Mesothelial cell of epicardium (in vitro differentiated cells): ENCODE measurements at places on chromosomes 16 and 17. TPM values are rescaled to one million over a fixed set of nuclear protein-coding genes. Genes with fewer than 3 reads are reported as not detected.

GRCh38 chr17:74821655-74822334 lies 37.9 kb downstream of the GRIN2C start:
- no peaks in the 10 kb centered on the region for H3K4me1 ChIP-seq
- H3K27me3 ChIP-seq, result no peaks in the 10 kb centered on the region
- DNase-seq, result no peak
- H3K36me3 ChIP-seq, result no peaks in the 10 kb centered on the region

DNA sequence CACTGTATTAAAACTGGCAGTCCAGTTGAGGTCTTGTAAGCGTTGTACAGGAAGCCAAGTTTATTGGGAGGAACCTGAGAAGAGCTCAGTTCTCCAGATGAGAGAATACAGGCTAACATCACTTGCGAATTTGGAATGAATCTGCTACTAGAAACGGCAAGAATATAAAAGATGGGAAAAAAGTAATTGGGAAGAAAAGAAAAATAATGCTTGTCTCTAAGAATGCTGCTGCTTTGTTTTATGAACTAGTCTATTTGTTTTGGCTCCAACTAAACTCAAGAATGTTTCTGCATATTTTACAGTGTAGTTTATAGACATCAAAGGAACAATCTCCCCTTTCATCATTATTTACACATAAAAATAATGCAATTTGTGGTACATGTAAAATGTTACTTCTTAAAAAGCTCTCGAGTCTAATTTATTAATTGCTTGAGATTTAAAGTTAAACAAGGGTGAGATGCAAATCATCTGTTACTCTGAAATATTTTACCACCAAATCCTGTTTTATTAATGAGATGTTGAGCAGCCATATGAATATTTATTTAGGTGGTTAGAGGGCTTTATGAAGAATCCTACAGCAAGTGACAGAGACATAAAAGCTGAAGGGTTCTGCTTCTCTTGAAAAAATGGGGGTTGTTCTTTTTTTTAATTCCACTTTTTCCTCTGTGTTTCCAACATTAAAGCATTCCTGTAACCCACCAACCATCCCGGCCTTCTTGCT lies 162.1 kb upstream of the AXIN2 start:
- no peaks in the 10 kb centered on the region for H3K36me3 ChIP-seq
- no peaks in the 10 kb centered on the region for H3K27me3 ChIP-seq
- peaks cover 42% of the 10 kb centered on the region for H3K4me1 ChIP-seq
- DNase-seq, result no peak

The GLIS2 gene
- total RNA-seq, result 78.2 to 80.3 TPM (median 79.6 TPM) in 3 replicates

GRCh38 chr16:74760007-74760767 lies 14.4 kb downstream of the FA2H start:
- peaks cover 30% of the 10 kb centered on the region for H3K27me3 ChIP-seq
- H3K4me3 ChIP-seq, result no peak overlapping the region
- H3K36me3 ChIP-seq, result no peaks in the 10 kb centered on the region
- no peaks in the 10 kb centered on the region for H3K4me1 ChIP-seq

DNA sequence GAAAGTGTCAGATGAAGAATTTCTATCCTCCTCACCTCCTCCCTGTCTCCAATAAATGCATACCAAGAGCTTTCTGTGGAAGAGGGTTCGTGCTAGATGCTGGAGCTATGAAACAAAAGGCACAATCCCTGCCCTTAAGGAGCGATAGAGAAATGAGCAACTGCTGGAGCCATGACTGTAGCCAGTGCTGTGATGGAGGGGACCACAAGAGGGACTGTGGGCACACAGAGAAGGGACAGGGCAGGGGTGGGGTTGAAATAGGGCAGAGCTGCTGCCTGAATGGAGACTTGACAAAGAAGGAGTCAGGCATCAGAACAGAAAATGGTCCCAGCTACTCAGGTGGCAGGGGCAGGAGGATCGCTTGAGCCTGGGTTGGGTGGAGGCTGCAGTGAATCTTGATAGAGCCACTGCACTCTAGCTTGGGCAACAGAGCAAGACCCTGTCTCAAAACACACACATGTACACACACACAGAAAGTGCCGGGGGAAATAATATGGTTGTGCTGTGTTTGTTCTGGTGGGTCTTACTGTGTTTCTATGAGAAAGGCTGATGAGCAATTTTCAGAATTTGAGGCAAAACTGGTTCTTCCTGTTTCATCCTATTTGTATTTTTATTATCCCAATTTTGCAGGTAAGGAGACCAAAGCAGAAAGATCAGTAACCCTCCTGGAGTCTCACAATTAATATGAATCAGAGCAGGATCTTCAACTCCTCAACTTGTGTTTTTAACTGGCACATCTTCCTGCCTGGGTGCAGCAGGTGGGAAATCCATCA lies 16.5 kb downstream of the TMEM98 start:
- H3K4me1 ChIP-seq, result peaks cover 35% of the 10 kb centered on the region
- no peak overlapping the region for H3K4me3 ChIP-seq
- DNase-seq, result no peak
- H3K36me3 ChIP-seq, result peaks cover 25% of the 10 kb centered on the region
- peak overlapping the region; percentile 97 for H3K27ac ChIP-seq

GRCh38 chr16:88482630-88483391 lies 29.7 kb downstream of the ZFPM1 start:
- peaks cover 16% of the 10 kb centered on the region for H3K4me1 ChIP-seq
- no peak for DNase-seq
- H3K27ac ChIP-seq, result no peak overlapping the region
- H3K27me3 ChIP-seq, result no peaks in the 10 kb centered on the region
- H3K4me3 ChIP-seq, result no peak overlapping the region
- H3K36me3 ChIP-seq, result peaks cover 2% of the 10 kb centered on the region

The CTF1 gene
- total RNA-seq, result 9.1 to 11.5 TPM (median 10.3 TPM) in 3 replicates

DNA sequence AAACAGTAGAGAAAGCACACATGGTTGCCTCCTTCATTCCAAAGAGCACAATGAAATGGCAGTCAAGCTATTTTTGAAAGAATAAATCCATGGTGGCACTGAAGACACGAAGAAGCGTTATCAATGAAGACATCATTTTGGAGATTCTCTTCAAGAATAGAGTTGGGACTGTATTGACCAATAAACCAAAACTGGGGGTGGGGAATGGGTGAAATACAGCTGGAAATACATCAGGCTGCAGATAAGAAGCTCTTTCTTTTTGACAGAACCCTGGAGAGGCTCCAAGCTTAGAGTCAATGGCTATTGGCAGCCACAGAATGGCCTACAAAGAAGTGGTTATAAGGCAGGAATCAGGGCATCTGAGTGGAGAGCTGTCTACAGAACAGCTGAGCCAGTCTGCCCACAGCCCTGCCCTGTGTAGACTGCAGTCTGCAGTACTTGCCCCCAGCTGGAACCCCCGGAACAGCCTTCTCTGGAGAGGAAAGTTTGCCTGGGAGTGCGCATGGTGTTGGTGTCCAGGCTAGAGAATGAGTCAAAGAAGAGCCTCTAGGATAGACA lies 100.4 kb downstream of the STX8 start:
- peaks cover 5% of the 10 kb centered on the region for H3K4me1 ChIP-seq
- H3K27ac ChIP-seq, result no peak overlapping the region
- H3K4me3 ChIP-seq, result no peak overlapping the region
- H3K36me3 ChIP-seq, result no peaks in the 10 kb centered on the region
- H3K27me3 ChIP-seq, result no peaks in the 10 kb centered on the region

GRCh38 chr17:606508-607250 lies 108.0 kb downstream of the VPS53 start:
- DNase-seq, result no peak
- peaks cover 41% of the 10 kb centered on the region for H3K4me1 ChIP-seq
- H3K4me3 ChIP-seq, result no peak overlapping the region
- no peak overlapping the region for H3K27ac ChIP-seq
- peaks cover 7% of the 10 kb centered on the region for H3K36me3 ChIP-seq
- H3K27me3 ChIP-seq, result no peaks in the 10 kb centered on the region

- H3K36me3 ChIP-seq, result peaks cover 8% of the 10 kb centered on the region
- H3K4me1 ChIP-seq, result peaks cover 15% of the 10 kb centered on the region
- peak overlapping the region; percentile 90 for H3K4me3 ChIP-seq
- H3K27me3 ChIP-seq, result no peaks in the 10 kb centered on the region
Observed at GRCh38 chr17:16351831-16352230, 1.4 kb downstream of the CENPV start.

The EVI2A gene
- not detected in 3 replicates for total RNA-seq

GRCh38 chr17:4518901-4519300 lies 20.2 kb downstream of the SPNS2 start:
- DNase-seq, result no peak
- no peak overlapping the region for H3K27ac ChIP-seq
- peaks cover 1% of the 10 kb centered on the region for H3K36me3 ChIP-seq
- peaks cover 56% of the 10 kb centered on the region for H3K4me1 ChIP-seq

DNA sequence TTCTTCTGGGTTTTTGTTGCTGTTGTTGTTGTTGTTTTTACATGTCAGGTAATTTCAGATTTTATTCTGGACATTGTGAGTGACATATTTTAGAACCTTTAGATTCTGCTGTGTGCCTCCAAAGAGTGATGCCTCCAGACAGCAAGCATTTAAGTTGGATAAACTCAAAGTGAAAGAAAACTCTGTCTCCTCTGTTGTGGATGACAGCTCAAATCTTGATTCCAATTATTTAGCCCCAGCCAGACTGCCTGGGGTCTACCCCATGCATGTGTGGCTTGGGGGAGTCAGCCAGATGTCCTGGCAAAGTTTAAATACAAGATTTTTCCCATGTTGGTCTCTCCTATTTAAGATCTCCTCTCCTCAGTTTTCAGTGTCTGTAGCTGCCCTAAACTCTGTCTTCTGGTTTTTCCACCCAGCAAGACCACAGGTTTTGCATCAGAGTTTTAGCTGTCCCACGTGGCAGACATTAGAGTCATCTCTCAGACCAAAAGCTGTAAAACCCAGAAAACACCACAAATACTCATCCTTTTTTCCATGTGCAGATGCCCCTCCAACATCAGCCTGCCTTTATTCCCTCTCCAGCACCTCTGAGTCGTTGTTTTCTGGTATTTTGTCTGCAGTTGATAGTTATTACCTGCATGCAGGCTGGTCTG lies 19.4 kb upstream of the ZNF469 start:
- DNase-seq, result no peak
- no peaks in the 10 kb centered on the region for H3K4me1 ChIP-seq
- peaks cover 25% of the 10 kb centered on the region for H3K27me3 ChIP-seq
- H3K4me3 ChIP-seq, result no peak overlapping the region
- peaks cover 2% of the 10 kb centered on the region for H3K36me3 ChIP-seq

The PIMREG gene
- 12.1 to 13.9 TPM (median 12.2 TPM) in 3 replicates for total RNA-seq

GRCh38 chr17:83155128-83156121 lies 76.0 kb downstream of the METRNL start:
- H3K4me1 ChIP-seq, result peaks cover 34% of the 10 kb centered on the region
- no peak for DNase-seq
- no peaks in the 10 kb centered on the region for H3K36me3 ChIP-seq
- H3K27me3 ChIP-seq, result peaks cover 6% of the 10 kb centered on the region

- no peak overlapping the region for H3K27ac ChIP-seq
- peaks cover 42% of the 10 kb centered on the region for H3K27me3 ChIP-seq
- H3K36me3 ChIP-seq, result no peaks in the 10 kb centered on the region
- H3K4me3 ChIP-seq, result no peak overlapping the region
Observed at GRCh38 chr17:8100111-8100510, 12.6 kb upstream of the ALOX12B start.

DNA sequence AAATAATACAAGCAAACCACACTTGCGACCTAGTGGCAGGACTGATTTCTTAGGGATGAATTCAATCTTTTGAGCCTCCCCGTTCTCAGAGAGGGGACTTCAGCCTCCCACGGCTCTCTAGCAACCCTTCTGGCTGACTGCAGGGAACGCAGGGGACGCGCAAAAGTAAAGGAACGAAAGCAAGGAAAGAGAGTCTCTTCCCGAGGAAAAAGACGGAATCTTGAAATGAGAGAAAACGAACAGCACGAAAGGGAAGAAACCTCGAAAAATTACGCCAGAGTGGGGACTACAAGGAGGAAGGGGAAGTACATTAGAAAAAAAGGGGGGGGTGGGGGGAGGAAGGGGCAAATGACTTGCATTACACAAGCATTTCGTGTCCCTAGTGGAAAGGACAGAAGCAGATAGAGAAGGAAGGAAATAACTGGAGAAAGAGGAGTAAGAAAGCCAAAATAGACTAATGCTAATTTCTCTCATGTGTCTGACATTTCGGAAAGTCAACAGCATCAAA lies 1.2 kb downstream of the GRB2 start:
- H3K27ac ChIP-seq, result peak overlapping the region; percentile 96
- H3K27me3 ChIP-seq, result peaks cover 10% of the 10 kb centered on the region
- no peaks in the 10 kb centered on the region for H3K36me3 ChIP-seq
- H3K4me1 ChIP-seq, result peaks cover 15% of the 10 kb centered on the region
- peak; percentile 39 for DNase-seq

DNA sequence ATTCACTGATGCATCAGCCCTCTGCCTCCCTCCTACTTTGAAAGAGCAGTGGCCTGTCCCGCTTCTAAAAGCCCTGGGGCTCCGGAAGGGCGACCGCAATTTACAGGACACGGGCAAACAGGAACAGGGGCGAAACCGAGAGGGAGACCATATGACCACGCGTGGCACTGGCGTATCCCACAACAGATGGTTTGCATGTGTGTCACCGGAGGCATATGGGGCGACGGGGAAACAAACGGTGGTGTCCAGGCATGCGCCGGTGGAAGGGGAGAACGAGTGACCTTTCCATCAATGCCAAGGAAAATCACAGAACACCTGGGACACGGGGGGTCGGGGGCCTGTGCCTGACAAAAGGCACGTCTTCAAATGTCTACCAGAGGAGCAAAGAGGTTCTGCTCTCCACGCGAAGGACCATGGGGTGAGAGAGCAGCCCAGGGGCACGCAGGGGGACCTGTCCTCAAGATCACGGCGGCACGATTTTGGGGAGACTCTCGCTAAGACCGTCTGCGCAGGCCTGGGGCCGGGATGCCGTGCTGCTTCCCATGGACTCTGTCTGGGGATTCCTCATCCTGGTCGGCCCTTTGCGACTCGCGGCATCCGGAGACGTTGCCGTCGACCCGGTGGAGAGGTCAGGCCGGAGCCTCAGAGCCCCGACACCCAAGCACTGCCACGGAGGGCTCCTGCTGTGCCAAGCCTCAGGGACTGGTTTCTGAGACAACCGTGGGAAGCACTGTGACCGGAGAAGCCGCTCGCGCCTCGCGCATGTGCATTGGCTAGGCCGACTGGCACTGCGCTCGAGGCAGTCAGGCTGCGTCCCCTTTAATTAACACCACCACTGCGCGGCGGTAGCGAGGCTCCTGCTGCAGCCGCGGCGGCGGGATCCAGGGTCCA lies 12.8 kb upstream of the KCNJ18 start:
- DNase-seq, result no peak
- no peak overlapping the region for H3K4me3 ChIP-seq
- peaks cover 6% of the 10 kb centered on the region for H3K36me3 ChIP-seq
- H3K27me3 ChIP-seq, result no peaks in the 10 kb centered on the region

- peaks cover 1% of the 10 kb centered on the region for H3K36me3 ChIP-seq
- H3K27me3 ChIP-seq, result no peaks in the 10 kb centered on the region
- H3K4me1 ChIP-seq, result peaks cover 11% of the 10 kb centered on the region
- no peak overlapping the region for H3K4me3 ChIP-seq
- DNase-seq, result no peak
Observed at GRCh38 chr16:2902337-2903130, 9.2 kb upstream of the FLYWCH1 start.

DNA sequence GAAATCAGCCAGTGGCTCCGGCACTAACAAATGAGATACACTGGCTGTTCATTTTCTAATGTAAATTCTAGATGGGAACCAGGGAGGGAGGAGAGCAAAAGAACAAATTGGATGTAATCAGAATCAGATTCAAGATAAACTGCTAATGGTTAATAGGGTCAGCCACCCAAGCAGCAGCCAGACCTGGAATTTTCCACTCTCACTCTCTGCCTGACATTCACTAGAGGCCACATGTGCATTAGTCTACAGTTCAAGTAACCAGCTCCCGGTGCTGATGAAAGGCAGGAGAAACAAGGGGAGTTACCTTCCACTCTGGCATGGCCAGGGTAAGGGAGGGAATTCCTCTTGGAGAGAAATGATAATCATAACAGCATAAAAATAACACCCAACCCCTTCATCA lies 597.7 kb downstream of the TOX3 start:
- H3K27me3 ChIP-seq, result peaks cover 11% of the 10 kb centered on the region
- no peak for DNase-seq
- H3K36me3 ChIP-seq, result no peaks in the 10 kb centered on the region
- H3K4me3 ChIP-seq, result no peak overlapping the region
- H3K27ac ChIP-seq, result no peak overlapping the region
